ENCODE measurements at places on chromosomes 12 and 14. TPM values are rescaled to one million over a fixed set of nuclear protein-coding genes. Genes with fewer than 3 reads are reported as not detected.

- DNase-seq, result no peak
Observed at GRCh38 chr12:100473716-100474150, at the start of gene NR1H4. NR1H4 (plus strand) TSS chr12:100473866; CDS start chr12:100493324, 19,458 bp downstream.

- no peak for DNase-seq
Observed at GRCh38 chr14:22524784-22525161, 64.3 kb downstream of the DAD1 start.

DNA sequence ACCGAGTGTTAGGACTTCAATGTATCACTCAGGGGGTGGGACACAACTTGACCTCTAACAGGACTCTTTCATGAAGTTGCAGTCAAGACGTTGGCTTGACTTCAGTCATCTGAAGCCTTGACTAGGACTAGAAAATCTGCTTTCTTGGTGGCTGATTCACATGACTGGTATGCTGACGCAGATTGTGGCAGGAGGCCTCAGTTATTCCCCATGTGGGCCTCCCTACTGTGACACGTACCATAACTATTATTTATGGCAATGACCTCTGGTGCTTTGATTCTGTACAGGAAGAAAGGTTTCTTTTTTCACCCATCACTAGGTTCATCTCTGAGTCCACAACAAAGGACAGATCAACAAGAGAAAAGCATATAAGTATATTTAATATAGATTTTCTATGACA is 270.4 kb downstream of the NEDD1 start:
- DNase-seq, result no peak

The SCN8A gene
- total RNA-seq, result 51.2 TPM

The PTPRB gene
- 8.7 TPM for total RNA-seq
